ENCODE measurements at places on chromosomes 5 and 9.

DNA sequence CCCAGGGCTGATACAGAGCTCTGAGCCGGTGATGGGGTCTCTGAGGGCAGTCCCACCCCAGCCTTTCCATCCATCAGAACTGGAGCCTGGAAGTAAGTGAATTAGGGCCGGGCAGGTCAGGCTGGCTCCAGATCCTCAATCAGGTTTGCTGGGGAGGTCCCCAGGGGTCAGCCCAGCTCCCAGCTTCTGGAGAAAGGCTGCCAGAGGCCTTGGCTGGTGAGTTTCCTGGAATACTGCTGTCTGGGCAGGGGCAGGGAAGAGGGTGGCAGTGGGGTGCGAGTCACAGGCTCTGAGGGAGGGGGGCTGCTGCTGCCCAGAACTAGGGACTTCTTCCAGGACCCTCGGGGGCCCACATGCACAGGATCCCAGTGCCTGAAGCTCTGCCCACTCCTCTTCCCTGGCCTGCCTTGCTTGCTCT lies 200.6 kb upstream of the MVB12B start:
- DNase-seq = no peak

GRCh38 chr9:88006511-88007290 lies 32.4 kb upstream of the CDK20 start:
- no peak for DNase-seq

- no peak for DNase-seq
Observed at GRCh38 chr5:154325566-154325965, 120.2 kb upstream of the SAP30L start.

DNA sequence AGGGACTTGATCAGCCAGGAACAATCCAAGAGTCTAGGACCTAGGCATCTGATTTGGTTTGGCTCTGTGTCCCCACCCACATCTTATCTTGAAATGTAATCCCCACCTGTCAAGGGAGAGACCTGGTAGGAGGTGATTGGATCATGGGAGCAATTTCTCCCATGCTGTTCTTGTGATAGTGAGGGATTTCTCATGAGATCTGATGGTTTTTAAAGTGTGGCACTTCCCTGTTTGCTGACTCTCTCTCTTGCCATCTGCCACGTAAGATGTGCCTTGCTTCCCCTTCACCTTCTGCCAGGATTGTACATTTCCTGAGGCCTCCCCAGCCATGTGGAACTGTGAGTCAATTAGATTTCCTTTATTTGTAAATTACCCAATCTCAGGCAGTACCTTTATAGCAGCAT lies 201.7 kb upstream of the ACTBL2 start:
- DNase-seq = no peak

DNA sequence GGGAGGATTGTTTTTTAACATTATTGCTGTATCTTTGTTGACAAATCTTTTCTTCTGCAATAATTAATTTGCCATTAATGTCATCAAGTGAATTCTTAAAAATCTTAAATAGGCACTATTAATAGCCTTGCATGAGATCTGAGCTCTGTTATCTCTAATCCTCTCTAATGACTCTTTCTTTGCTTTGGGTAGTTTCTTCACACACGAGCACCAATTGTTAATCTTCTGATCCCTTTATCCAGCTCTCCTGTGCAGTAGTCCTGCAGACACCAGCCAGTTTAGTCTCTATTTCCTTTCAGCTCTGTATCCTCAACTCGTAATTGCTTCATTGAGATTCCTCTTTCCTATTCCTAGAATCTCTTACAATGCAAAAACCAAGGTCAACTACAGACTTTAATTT lies 8.1 kb downstream of the SPINK14 start:
- no peak for DNase-seq

- DNase-seq = peak; percentile 26
Observed at GRCh38 chr9:131432597-131433301, 38.9 kb downstream of the PRRC2B start.

DNA sequence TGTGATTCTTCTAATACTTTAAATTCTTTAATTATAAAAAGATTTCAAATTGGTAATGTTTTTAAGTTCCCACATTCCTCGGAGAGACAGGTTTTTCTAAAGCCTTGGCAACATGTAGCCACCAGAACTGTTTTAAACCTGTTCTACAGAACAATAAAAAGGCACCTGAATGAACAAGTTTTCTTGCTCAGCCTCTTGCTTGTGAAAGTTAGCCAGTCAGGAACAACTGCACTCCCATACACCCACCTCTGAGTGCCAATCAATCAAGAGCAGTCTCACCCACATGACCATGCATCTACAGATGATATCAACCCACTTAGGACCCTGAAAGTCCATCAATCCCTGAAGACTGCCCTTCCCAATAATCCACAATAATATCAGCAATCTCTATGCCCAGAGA lies 62.3 kb downstream of the AP3B1 start:
- DNase-seq = no peak

DNA sequence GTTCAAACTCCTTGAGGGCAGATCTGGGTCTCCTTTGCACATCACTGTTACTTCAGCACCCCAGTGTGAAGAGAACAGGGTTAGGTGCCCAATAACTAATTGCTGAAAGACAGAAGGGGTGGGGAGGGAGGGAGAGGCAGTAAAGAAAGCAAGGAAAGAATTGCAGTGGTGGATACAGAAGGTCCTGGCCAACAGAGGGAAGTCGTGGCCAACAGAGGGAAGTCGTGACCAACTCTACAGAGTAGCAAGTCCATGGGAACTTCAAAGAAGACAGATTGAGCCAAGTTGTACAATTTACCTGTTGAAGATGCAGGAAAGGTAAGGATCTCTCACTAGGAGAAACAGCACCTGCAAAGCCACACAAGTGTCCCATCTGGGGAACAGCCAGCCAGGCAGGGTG lies 27.0 kb downstream of the CCNJL start:
- DNase-seq = no peak

DNA sequence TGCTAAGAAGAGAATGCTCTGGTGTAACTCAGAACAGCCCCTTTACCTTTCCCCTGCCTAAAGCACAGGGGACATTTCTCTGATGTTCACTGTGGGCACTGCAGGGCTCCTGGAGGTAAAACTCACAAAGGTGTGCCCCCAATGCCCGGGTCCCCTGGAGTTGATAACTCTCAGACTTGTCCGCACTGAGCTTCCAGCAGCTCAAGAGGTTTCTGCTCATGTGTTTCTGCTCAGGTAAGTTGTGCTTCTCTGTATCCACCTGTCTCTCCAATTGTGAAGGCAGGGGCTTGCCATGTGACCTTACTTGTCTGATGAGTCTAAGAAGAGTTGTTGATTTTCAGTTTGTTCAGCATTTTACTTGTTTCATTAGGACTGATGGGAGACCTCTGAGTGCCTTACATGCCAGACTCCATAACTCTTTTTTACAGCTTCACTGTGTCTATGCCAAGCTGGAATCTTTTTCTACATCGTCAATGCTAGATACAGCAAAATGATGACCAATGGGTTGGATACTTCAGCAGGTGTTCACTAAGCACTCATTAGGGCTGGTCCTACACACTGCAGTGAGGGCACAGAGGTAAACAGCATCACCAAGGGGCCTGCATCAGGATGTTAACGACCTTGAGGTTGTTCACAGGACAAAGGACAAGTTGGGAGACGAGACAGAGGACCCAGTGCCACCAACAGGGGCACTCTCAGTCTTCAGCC lies 56.4 kb downstream of the MRPL36 start:
- no peak for DNase-seq

DNA sequence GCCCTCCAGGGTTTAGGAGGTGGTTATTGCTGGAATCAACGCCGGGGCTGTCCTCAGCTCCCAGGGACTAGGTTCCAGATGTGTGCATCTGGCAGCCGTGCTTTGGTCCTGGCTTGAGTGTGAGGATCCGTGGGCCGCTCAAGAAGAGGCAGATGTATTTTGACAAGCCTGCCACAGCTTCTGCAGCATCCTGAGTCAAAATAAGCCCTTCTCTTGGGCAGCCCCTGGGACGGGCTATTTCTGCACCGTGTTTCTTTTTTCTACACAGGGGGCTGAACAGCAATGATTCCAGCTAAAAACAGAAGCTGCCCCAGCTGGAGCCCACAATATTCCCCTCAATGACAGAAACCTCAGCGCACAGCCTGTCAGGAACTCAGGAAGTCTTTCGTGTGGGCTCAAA lies 19.7 kb upstream of the CPLX2 start:
- no peak for DNase-seq

- no peak for DNase-seq
Observed at GRCh38 chr9:77454663-77455062, 193.5 kb downstream of the GNA14 start.

- DNase-seq = peak; percentile 77
Observed at GRCh38 chr5:135426102-135427082, 20.8 kb downstream of the DCANP1 start.

- no peak for DNase-seq
Observed at GRCh38 chr9:113650207-113651131, 186.9 kb downstream of the RGS3 start.

GRCh38 chr5:127028822-127029457 lies 1.4 kb downstream of the MARCHF3 start:
- DNase-seq = peak; percentile 31

DNA sequence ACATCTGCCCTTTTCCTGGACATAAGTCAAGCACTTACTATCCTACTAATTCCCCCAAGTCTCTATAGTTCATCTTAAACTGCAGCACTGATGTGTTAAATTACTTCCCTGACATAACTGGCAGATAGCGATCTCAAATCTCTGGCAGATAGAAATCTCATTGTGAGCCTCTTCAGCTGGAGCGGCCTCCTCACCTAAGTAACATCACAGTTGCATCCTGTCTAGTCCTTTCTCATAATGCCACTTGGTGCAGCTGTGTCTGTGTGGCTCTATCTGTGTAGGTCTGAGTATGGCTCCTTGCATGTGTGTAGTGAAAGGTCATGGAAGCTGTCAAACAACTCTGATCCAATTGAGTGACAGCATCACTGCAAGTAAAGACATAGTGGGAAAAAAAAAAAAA lies 53.6 kb upstream of the FST start:
- DNase-seq = no peak

GRCh38 chr9:36993933-36994764 lies 39.9 kb downstream of the PAX5 start:
- peak; percentile 8 for DNase-seq

DNA sequence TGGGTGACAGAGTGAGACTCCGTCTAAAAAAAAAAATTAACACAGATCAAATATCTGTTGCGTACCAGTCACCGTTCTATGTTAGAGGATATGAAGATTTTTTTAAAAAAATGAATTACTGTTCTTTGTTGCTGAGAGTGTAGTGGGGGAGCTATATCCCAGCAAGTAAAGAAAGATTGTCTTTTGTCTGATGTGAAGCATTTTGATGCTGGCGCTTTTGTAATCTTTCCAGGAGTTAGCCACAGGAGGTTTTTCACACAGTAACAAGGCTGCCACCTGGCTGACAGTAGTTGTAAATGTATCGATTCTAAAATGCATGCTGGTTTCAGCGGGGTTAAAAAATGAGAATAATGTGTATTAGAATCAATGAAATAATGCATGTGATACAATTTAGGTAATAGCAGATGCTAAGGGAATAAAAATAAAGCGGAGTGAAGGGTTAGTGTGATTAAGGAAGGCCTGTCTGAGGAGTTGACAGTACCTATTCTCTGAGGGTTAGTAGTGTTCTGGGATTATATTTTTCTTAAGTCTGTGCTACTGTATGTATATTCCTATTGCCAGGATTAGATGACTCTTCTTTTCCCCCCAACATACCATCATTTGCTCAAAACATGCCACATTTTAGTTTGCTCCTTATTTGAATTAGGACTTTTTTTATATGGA lies 3.4 kb downstream of the LMNB1 start:
- peak; percentile 73 for DNase-seq

GRCh38 chr5:96175090-96175489 lies 213.4 kb upstream of the ELL2 start:
- peak; percentile 47 for DNase-seq

DNA sequence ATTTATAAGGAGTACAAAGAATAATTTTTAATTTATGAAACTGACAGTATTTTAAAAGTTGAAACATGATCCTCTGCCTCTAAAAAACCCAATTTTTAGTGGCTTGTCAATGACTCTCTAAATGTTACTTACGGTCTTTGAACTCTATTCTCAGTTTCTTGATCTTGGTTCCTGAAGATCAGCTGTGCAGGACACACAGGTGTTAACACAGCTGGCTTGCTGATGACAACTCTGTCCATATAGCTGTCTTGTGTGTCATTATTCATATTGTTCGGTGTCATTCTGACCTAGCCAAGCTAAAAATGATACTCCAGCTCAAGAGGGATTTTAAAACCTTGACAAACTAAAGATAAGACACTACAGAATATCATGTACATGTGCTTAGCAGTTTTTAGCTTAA lies 314.5 kb downstream of the CCDC171 start:
- DNase-seq = no peak

- DNase-seq = no peak
Observed at GRCh38 chr5:150751096-150751891, 7.5 kb downstream of the DCTN4 start.

GRCh38 chr5:134512661-134512999 lies 12.8 kb upstream of the JADE2 start:
- no peak for DNase-seq

GRCh38 chr5:132223861-132224260 lies 3.8 kb downstream of the P4HA2 start:
- DNase-seq = no peak

DNA sequence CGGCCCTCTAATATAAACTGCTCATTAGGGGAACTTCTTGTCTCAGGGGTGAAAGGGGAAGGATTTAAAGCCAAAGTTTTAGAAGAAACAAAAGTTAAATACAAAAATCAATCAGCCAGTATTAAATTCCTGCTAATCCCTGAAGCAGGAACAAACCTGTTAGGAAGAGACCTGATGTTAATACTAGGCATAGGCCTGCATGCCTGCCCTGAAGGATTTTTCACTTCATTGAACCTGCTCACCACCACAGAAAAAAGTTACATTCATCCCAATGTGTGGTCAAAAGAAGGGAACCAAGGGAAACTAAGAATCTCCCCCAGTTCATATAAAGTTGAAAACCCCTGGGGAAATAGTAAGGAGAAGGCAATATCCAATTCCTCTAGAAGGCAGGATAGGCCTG lies 9.4 kb upstream of the RNF180 start:
- no peak for DNase-seq

DNA sequence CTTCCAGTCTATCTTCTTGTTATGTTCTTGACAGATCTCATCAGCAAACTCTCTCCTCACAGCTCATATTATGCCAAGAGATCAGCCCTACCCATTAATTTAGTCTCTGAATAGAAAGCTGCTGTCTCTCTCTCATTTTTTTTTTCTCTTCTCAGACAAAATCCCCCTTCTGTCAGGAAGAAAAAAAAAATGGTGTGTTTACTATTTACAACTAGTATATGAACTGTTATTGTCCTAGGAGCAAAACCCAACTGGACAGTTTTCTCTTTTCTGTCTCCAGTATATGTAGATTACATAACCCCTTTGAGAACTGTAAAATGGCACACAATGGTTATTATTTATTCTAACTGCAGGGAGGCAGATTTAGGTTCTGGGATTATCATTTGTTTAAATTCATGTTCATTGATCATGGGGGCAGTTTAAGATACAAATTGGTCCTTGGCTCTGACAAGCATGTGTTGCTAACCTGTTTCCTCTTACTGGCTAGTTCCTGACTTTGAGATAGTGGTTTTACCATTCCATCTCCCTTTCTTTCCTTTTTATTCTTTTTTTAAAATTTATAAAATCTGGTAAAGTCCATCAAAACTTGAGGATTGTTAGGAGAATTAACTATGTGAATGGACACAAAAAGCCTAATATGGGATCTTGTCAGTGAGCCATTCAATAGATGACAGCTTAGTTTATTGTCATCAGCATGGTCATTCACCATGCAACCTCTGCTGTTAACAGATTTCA lies 210.0 kb upstream of the PAPPA start:
- DNase-seq = no peak

Measured in MV-4-11 (cell line).